Left renal pelvis (tissue), 4 donors: ENCODE measurements at places on chromosomes 2 and 18.

DNA sequence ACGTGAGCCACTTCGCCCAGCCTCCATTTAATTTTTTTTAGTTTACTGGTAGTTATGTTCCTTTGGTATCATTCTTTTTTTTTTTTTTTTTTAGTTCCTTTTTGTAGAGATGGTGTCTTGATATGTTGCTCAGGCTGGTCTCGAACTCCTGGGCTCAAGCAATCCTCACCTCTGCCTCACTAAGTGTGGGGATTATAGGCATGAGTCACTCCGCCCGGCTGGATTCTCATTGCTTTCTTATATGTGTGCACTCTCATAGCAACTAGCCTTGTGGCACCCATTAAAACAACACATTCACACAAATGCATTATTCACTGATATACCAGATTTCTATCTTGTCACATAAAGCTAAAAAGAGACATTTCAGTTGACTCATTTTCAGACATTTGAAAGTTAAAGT is 4.2 kb downstream of the TTC27 start:
- DNase-seq, result no peak

GRCh38 chr2:96540136-96540535 is 3.6 kb downstream of the ARID5A start:
- no peak for DNase-seq

DNA sequence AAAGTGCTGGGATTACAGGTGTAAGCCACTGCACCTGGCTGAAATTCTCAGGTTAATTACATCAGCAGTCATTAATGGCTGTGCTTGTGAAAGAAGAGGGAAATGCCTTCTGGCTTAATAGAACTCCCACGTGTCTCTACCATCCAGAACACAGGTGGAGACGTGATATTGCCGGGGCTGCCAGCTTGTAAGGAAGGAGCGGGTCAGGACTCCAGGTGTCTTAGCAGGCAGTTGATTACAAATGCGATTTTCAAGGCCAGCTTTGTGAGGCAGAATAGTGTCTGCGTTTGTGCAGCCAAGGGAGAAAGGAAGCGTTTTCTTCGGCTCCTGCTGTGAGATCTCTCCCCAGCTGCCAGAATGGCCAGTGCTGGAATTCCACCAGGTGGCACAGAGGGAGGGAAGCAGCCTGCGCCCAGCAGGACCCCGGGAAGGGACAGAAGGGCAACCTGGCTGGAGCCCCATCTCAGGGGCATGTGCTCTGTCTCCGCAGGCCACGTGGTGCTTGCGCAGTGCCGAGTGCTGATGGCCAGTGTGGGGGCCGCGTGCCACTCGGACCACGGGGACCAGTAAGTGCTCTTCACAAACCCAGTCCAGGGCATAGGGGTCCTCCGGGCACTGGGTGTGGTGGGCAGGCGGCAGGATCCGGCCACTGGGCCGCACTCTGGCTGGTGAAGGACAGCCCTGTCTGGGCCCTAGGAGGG is 3.7 kb upstream of the ESPNL start:
- DNase-seq, result no peak

DNA sequence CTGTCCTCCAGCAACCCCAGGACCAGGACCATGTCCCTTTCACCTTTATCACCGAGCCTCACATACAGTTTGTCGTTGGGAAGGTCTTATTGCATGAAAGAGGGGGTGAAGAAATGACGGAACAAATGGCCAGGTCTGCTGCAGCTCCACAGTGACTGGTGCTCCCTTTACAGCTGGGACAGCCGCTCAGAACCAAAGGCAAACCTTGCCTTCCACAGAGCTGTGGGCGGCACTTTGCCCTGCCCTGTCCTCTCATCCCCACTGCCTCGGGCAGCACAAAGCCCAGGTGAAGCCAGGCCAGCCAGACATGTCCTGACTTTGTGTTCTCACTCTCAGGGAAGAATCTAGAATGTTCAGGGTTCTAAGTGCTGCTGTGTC is 961 bp downstream of the GPR55 start:
- DNase-seq, result no peak

- no peak for DNase-seq
Measured at GRCh38 chr2:16102976-16103380, 162.6 kb downstream of the MYCN start.

DNA sequence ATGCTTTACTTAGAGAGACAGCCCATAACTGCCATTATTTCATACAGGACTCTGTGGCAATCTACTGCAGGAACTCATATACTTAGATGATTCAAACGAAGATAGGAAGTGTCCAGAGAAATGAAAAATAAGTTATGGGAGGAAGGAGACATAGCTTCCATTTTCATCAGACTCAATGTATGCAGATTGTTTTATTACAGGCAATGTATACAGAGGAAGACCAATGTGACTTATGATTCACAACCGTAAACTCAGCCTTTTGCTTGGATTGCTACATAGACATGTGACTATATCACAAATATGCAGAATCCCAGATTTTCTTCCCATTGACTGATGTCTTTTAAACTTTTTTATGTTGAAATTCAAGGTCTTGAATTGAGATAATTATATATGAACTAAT is 793.4 kb downstream of the SATB2 start:
- no peak for DNase-seq

GRCh38 chr18:75638776-75639471 is 211.4 kb upstream of the SMIM21 start:
- no peak for DNase-seq

- DNase-seq, result no peak
Measured at GRCh38 chr2:60839126-60839813, 42.1 kb upstream of the REL start.

DNA sequence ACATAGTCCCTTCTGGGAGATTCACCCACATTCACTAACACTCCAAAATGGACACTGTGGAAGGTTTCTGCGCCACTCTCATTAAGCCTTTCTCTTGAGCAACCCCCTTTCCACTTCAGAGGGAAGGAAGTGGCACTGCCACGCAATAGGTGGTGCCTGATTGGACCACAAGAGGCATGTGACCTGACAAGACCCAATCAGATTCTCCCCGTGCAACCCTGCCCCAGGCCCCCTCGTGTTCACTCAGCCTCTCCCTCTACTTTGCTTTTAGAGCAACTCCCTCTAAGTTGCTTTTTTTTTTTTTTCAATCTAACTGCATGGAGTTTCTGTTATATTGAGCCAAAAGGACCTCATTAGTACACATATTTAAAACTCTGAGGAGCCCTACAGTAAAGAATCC is 158.0 kb downstream of the EN1 start:
- no peak for DNase-seq

DNA sequence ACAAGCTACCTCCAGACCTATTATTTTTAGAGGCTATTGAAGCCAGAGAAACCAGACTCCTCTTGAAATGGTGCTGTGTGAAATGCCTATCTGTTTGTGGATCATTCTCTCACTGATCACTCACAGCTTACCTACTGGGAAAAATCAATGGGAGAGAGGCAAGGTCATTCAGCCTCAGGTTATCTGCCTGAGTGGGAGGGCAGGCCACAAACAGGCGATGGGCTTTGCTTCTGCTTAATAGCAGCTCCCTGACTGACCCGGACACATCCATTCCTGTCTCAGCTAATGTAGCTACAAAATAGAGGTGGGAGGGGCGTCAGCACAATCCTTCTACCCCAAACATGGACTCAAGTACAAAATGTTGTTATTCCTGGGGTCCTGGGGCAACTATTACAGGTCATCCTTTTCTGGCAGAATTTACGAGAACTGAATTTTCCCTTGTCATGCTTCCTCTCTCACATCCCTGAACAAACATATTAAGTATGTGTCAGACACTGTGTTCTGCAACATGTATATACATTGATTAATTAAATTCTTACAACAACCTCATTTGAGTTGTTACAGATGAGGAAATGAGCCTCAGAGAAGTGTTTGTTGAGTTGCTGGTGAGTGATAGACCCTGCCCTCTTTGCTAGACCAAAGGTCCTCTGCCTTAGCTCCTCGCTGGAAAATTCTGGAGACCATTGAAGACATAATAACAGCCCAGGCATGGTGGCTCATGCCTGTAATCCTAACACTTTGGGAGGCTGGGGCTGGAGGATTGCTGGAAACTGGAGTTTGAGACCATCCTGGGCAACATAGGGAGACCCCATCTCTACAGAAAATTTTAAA is 60.5 kb downstream of the CDK15 start:
- no peak for DNase-seq

- DNase-seq, result no peak
Measured at GRCh38 chr2:237585590-237586221, 4.8 kb downstream of the RAB17 start.

DNA sequence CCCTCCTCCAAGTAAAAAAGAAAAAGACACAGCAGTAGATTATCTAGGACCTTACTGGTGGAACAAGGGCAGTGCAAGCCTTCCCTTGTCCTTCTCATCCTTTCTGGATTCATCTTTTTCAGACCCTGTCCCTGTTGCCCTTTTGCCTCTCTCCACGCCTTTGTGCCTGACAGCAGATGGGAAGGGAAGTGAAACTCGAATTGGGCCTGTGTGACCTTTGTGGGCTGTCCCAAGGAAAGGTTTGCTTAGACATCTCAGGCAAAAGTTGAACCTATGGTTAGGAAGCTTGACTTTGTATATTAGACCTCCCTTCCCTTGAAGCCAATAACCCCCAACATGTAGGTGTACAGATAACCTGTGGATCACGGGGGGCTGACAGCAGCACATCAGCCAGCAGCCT is 185.3 kb downstream of the PRKCE start:
- no peak for DNase-seq

- no peak for DNase-seq
Measured at GRCh38 chr2:223470602-223471001, 131.6 kb downstream of the SCG2 start.

DNA sequence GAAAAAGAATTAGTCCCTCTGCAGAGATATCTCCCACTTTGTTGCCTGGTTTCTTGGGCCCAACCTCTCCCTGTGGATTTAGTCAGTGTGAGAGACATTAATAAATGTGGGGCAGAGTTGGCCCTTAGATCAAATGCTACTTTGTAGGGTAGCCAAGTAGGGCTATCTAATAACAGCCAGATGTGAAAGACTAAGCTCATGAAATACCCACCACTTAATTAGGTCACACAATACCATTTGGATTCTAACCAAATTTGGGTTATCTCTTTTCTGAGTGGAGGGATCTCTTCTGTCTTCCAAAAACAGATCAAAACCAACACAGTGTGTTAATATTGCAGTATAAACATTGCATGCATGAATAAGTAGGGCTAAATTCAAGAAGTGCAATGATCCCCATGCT is 626.8 kb upstream of the ZEB2 start:
- DNase-seq, result no peak

DNA sequence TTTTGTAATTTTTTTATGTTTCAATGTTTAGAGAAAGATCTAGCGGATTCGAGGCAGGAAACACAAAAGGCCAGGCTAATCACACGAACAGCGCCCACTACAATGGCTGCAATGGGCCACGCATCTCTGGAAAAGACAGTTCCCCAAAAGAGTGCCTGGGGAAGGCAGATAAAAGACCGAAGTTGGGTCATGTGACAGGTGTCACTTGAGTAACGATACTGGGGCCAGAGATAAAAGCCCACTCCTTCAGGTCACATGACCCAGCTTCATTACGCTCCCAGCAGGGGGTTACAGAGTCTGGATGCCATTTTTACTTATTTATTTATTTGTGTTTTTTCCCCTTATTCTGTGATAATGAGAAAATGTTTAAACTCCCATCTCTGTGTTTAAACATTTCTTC is 95.4 kb downstream of the CDK15 start:
- no peak for DNase-seq

GRCh38 chr2:159053161-159054031 is 85.0 kb downstream of the TANC1 start:
- DNase-seq, result no peak

- DNase-seq, result no peak
Measured at GRCh38 chr2:120934574-120935338, 199.1 kb downstream of the GLI2 start.

DNA sequence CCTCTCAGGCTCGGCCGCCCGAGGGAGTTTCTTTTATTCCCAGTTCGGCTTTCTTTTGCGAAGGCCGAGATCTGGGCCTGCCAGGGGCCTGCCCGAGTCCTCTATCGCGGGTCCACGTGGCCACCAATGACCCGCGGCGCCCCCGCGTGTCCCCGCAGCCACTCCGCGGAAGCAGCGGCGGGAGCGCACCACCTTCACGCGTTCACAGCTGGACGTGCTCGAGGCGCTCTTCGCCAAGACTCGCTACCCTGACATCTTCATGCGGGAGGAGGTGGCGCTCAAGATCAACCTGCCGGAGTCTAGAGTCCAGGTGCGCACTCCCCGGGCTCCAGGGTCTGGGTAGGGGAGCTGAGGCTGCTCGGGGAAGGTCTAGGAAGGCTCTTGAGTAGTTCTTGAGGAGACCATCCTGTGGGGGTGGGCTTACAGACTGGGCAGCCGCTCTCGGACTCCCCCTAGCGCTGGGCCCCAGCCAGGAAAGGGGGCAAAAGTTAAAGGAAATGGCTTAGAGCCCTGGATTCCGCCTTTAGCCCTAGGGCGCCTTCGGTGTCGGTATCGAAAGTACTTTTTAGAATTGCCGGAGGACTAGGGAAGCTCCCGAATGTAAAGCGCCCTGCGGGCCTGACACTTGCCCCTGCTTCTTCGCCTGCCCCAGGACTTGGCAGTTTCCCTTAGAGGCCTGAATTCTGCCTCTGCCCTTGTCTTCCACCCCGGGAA is 3.4 kb downstream of the OTX1 start:
- no peak for DNase-seq

GRCh38 chr2:41879235-41879916 is 168.4 kb upstream of the PKDCC start:
- DNase-seq, result peak; percentile 73

- no peak for DNase-seq
Measured at GRCh38 chr2:176583607-176584006, 314.4 kb downstream of the MTX2 start.

- no peak for DNase-seq
Measured at GRCh38 chr2:185782223-185782769, 43.7 kb downstream of the FSIP2 start.

DNA sequence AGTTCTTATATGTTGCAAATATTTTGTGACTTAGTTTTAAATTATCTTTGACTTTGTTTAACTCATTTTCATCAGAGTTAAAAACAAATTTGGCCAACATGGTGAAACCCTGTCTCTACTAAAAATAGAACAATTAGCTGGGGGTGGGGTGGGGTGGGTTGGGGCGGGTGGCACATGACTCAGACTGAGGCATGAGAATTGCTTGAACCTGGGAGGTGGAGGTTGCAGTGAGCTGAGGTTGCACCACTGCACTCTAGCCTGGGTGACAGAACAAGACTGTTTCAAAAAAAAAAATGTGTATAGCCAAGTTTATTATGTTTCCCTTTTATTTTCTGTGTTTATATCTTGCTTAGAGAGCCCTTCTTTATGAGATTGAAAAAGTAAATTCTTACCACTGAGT is 14.2 kb upstream of the LIPG start:
- no peak for DNase-seq
